ENCODE measurements at places on chromosomes 7 and 10. TPM values are rescaled to one million over a fixed set of nuclear protein-coding genes. Genes with fewer than 3 reads are reported as not detected.

GRCh38 chr7:79361214-79361613, 92.3 kb downstream of the MAGI2 start:
- no peaks in the 10 kb centered on the region for H3K27me3 ChIP-seq
- DNase-seq = no peak
- no peak overlapping the region for H3K27ac ChIP-seq
- H3K4me1 ChIP-seq = no peaks in the 10 kb centered on the region

- H3K4me1 ChIP-seq = peaks cover 16% of the 10 kb centered on the region
- H3K36me3 ChIP-seq = no peaks in the 10 kb centered on the region
- no peaks in the 10 kb centered on the region for H3K27me3 ChIP-seq
- H3K4me3 ChIP-seq = peak within 1 kb of the TSS; percentile 39
Observed at GRCh38 chr7:18495412-18496340, at the start of gene HDAC9. TSS of gene HDAC9 (plus strand) at chr7:18495749. CDS start at chr7:18496303, 554 bp downstream.

DNA sequence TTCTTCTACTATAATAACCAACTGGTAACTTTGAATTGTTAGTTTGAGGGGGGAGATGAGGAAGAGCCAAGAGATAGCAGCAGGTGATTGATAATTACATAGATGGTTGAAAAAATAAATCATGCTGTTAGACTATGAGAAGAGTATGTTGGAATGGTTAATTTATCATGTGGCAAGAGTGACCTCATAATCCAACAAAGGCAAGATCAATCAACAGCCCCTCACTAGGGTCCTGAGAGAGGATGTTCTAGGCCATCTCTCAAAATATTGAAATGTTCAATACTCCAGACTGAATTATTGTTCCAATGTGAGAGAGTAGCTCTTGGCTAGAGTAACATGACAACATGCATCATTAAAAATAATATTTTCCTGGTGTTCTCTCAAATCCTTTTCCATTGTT, 67.9 kb downstream of the ADD3 start:
- no peaks in the 10 kb centered on the region for H3K27me3 ChIP-seq
- H3K4me3 ChIP-seq = no peak overlapping the region
- H3K4me1 ChIP-seq = peaks cover 72% of the 10 kb centered on the region
- peak overlapping the region; percentile 56 for H3K27ac ChIP-seq
- no peak for DNase-seq
- no peaks in the 10 kb centered on the region for H3K36me3 ChIP-seq

GRCh38 chr7:105307163-105307672, 81.5 kb downstream of the SRPK2 start:
- no peak overlapping the region for H3K4me3 ChIP-seq
- H3K27me3 ChIP-seq = no peaks in the 10 kb centered on the region
- H3K4me1 ChIP-seq = no peaks in the 10 kb centered on the region
- H3K36me3 ChIP-seq = no peaks in the 10 kb centered on the region

SPDYE2 gene
- not detected for total RNA-seq

NUTM2E gene
- not detected for total RNA-seq

- no peak overlapping the region for H3K4me3 ChIP-seq
- DNase-seq = no peak
- no peaks in the 10 kb centered on the region for H3K36me3 ChIP-seq
- no peaks in the 10 kb centered on the region for H3K4me1 ChIP-seq
- H3K27ac ChIP-seq = no peak overlapping the region
- H3K27me3 ChIP-seq = no peaks in the 10 kb centered on the region
Observed at GRCh38 chr10:78565841-78566240, 502.9 kb upstream of the ZMIZ1 start.

GRCh38 chr10:126015413-126015812, 119.0 kb downstream of the FANK1 start:
- no peaks in the 10 kb centered on the region for H3K36me3 ChIP-seq
- DNase-seq = no peak
- H3K4me1 ChIP-seq = no peaks in the 10 kb centered on the region
- no peaks in the 10 kb centered on the region for H3K27me3 ChIP-seq

DNA sequence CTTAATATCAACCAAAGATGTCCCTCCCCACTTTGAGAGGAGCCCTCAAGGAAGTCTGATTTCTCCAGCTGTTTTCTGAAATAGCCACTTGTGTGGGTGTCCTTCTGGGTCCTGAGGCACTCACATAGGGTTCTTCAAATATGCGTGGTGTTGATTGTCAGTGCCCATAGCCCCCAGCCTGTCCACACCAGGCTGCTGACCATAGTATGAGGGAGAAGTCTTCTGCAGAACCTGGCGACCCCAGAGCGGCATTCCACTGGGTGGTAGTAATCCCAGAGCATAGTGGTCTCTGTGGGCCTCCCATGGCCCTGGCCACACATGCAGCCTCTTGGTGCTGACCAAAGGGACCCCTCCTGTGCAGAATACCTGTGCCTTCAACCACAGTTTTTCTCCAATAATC, 82.7 kb upstream of the MACROH2A2 start:
- H3K27me3 ChIP-seq = peaks cover 12% of the 10 kb centered on the region
- DNase-seq = no peak
- no peak overlapping the region for H3K27ac ChIP-seq
- no peaks in the 10 kb centered on the region for H3K36me3 ChIP-seq
- H3K4me3 ChIP-seq = no peak overlapping the region

DNA sequence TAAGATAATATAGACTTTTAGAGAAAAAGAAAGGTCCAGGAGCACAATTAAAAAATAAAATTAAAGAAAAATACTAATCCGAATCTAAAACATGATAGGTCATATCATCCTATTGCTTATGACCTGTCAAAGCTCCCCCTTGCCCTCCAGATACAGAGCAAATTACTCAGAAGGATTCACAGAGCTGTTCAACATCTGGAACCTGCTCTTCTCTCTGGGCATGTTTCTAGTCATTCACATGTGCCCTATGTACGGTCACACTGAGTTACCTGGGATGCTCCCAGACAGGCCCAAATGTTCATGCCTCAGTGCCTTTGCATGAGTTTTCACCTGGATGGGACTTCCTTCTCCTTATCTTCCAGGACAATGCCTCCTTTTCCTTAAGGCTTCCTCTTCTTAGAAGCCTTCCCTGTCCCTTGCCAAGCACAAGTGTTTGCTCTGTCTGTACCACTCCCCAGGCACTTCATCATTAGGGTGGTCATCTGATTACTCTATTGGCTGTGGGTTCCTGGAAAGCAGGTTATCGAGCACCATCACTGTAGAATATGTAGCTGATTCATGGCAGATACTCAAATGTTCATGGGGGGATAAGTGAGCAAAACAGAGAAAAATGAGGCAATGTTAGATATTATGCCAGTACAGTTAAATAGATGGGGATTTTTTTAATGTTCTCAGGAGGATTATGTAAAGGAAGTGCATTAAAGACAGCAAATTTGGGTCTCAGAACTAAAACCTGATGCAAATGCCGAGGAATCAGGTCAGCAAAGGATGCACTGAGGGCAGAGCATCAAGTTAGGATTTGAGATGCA, 12.0 kb upstream of the AOAH start:
- no peak overlapping the region for H3K4me3 ChIP-seq
- no peaks in the 10 kb centered on the region for H3K36me3 ChIP-seq
- DNase-seq = no peak
- H3K27me3 ChIP-seq = no peaks in the 10 kb centered on the region
- peaks cover 5% of the 10 kb centered on the region for H3K4me1 ChIP-seq

- DNase-seq = peak; percentile 47
- H3K27ac ChIP-seq = no peak overlapping the region
- H3K36me3 ChIP-seq = no peaks in the 10 kb centered on the region
- no peaks in the 10 kb centered on the region for H3K4me1 ChIP-seq
- no peak overlapping the region for H3K4me3 ChIP-seq
Observed at GRCh38 chr7:127504715-127505114, 80.7 kb downstream of the GCC1 start.

DNA sequence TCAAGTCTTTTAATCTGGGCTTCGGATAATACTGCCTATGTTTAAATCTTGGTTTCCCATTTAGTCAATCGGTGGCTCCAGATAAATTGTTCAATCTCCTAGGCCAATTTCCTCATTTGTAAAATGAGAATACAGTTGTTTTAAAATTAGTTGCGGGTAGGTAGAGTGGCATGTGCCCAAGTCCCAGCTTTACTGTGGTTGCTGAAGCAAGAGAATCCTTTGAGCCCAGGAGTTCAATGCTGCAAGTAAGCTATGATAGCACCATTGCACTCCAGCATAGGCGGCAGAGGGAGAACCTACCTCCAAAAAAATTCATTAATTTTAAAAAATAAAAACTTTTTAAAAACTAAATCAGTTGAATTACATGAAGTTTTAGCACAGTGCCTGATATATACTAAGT, 7.3 kb downstream of the RNF216 start:
- H3K36me3 ChIP-seq = peaks cover 19% of the 10 kb centered on the region
- H3K4me1 ChIP-seq = peaks cover 25% of the 10 kb centered on the region
- no peak overlapping the region for H3K4me3 ChIP-seq
